ENCODE measurements at places on chromosomes 7 and 10. TPM values are rescaled to one million over a fixed set of nuclear protein-coding genes. Genes with fewer than 3 reads are reported as not detected.

MRLN gene
- not detected for total RNA-seq

ELOVL3 gene
- total RNA-seq: not detected

PALD1 gene
- under 0.01 TPM for total RNA-seq

AKR1C2 gene
- 20.4 TPM for total RNA-seq

MEOX2 gene
- total RNA-seq: under 0.01 TPM

BCAP29 gene
- 120 TPM for total RNA-seq

CYP3A4 gene
- not detected for total RNA-seq

MMP21 gene
- under 0.01 TPM for total RNA-seq

MMS19 gene
- 89.5 TPM for total RNA-seq

CACUL1 gene
- 25.1 TPM for total RNA-seq

ANKRD61 gene
- total RNA-seq: 0.44 TPM

ANXA8L1 gene
- total RNA-seq: not detected

MYPN gene
- 0.25 TPM for total RNA-seq

ASAH2 gene
- 0.77 TPM for total RNA-seq

ADAM12 gene
- 40.8 TPM for total RNA-seq

LRRC17 gene
- 37.5 TPM for total RNA-seq

OR2A12 gene
- not detected for total RNA-seq
